ENCODE measurements at places on chromosomes 3 and 15. TPM values are rescaled to one million over a fixed set of nuclear protein-coding genes. Genes with fewer than 3 reads are reported as not detected.

GRCh38 chr3:58639001-58639400 lies 27.6 kb downstream of the FAM3D start:
- H3K27ac ChIP-seq: no peak overlapping the region
- DNase-seq: no peak
- H3K36me3 ChIP-seq: no peaks in the 10 kb centered on the region
- no peaks in the 10 kb centered on the region for H3K27me3 ChIP-seq
- H3K4me1 ChIP-seq: no peaks in the 10 kb centered on the region

- DNase-seq: no peak
- H3K27me3 ChIP-seq: peaks cover 21% of the 10 kb centered on the region
- H3K36me3 ChIP-seq: no peaks in the 10 kb centered on the region
- H3K4me1 ChIP-seq: no peaks in the 10 kb centered on the region
- H3K4me3 ChIP-seq: no peak overlapping the region
- no peak overlapping the region for H3K27ac ChIP-seq
Measured at GRCh38 chr15:47711655-47712054, 5.7 kb upstream of the SEMA6D start.

The CHRM5 gene
- total RNA-seq: not detected

The FSIP1 gene
- total RNA-seq: 0.50 TPM

The TIGIT gene
- total RNA-seq: 129 TPM

The DAZL gene
- total RNA-seq: not detected

All from activated CD8-positive, alpha-beta memory T cell treated with anti-CD3 and anti-CD28 coated beads, Interleukin-2, amount 10 ng/mL, durations not matched to agents 7 days and 5 days (primary cell).